ENCODE measurements at places on chromosomes 5 and 9.

DNA sequence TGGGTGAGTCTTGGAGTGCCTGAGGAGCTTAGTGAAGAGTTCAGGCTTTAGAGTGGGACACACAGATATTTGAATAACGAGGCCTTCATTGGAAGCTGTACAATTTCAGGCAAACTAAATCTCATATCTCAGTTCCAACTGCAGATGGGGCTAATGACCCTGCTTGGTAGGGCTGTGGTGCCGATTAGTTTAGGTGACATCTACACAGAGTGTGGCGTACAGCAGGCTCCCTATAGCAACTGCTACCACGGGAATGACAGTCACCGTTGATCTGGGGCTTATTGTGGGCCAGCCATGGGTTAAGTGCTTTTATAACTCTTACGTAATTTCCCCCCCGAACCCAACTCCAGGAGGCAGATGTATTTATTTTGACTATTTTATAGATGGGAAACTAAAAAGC is 70.8 kb downstream of the FAT2 start:
- DNase-seq: no peak

GRCh38 chr5:139882961-139883539 is 87.4 kb downstream of the PSD2 start:
- DNase-seq: no peak

GRCh38 chr5:135134691-135135381 is 100.8 kb upstream of the PITX1 start:
- DNase-seq: no peak

- no peak for DNase-seq
Measured at GRCh38 chr5:157049605-157050004, 9.3 kb downstream of the HAVCR1 start.

DNA sequence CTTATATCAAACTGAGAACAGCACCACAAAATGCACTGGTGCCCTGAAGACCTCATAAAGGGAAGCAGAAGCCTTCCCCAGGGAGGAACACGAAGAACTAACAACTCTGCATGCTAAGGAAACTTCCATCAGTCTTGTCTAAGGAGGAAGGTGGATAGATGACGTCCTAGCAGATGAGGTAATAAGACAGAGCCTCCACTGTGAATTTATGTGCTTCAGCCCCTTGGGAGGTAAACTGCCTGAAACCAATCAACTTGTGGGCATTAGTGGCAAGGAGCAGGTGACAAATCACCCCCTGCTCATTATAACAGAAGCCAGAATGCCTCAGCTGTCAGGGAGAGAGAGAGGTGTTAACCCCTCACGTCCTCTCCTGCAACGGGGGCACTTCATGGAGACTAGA is 48.9 kb upstream of the SPIN1 start:
- no peak for DNase-seq

- DNase-seq: no peak
Measured at GRCh38 chr5:134581241-134581981, 51.2 kb downstream of the SAR1B start.

DNA sequence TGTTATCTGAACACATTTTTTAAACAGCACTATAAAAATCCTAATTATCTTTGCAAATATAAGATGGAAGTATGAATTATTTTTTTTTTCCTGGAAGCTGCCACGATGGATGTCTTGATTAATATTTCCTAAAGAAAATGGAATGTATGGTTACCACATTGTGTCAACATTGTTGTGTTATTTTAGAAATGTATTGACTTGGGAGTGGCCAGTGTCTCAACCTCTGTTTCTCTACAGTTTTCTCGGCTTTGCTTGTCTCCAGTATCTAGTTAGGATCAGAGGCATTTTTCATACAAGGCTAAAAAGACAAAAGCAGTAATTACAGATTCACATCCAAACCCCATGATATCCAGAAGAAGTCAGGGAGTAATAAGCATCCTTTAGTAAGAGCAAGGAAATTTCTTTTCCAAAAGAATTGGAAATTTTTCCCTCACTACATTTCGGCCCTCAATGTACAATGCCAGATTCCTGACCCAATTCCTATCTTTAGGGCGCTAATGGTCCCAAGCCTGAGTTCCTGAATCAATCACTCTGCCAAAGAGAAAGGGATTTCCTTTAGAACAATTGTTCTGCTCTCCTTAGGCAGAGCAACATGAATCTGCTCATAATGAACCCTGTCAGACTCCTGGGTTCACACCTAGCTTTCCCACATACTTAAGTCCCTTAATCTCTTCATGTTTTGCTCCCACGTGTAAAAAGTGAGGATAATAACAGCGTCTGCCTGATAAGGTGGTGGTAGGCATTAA is 111.7 kb downstream of the EDIL3 start:
- no peak for DNase-seq

GRCh38 chr5:172926796-172927195 is 32.4 kb upstream of the RPL26L1 start:
- DNase-seq: no peak

Data from activated CD4-positive, alpha-beta T cell treated with anti-CD3 and anti-CD28 coated beads, Interleukin-2, amount 10 ng/mL, durations not matched to agents 7 days and 5 days (primary cell).